Foreskin keratinocyte (primary cell): ENCODE measurements at places on chromosomes 3 and 15.
A peak's percentile ranks its signal among the peaks of the same experiment; 100 is the strongest.

- no peak for DNase-seq
These were observed 14.6 kb upstream of the CORO2B start for GRCh38 chr15:68564173-68564572.

DNA sequence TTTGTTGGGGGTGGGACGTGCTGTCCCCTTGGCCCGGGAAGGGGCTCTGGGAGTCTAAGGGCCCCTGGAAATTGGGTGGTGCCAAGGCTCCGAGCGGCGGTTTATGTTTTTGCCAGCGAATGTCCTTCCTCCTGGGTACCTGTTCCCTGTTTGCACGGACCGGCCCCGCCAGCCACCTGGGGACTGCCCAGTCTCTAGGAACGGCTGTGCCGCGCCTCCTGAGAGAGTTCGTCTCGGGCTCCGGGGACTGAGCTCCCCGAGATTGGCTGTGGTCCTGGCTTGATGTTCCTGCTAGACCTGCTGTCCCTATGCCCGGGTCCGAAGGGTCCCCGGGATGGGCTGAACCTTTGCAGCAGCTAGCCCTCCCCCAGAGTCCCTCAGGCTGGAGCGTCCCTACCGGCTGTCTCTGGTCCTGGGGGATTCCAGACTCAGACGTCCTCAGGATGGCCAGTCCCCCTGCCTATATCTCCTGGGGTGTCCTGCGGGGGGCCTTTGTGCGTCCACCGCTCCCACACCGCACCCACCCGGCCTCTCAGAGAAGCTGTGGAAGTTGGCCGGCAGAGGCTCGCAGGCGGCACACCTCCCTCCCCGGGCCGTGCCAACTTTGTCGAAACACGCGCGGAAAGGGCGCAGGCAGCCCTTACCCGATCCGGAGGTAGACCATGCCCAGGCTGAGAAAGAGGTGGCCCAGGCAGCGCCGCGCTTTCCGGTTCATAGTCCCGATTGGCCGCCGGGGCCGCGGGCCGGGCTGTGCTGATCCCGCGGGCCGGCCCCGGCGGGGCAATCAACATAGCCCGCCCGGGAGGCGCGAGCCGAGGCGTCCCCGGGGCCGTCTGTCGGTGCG is 547 bp downstream of the WNT7A start:
- no peak for DNase-seq

GRCh38 chr3:127639173-127640041 is 10.4 kb downstream of the PODXL2 start:
- DNase-seq: peak; percentile 67

DNA sequence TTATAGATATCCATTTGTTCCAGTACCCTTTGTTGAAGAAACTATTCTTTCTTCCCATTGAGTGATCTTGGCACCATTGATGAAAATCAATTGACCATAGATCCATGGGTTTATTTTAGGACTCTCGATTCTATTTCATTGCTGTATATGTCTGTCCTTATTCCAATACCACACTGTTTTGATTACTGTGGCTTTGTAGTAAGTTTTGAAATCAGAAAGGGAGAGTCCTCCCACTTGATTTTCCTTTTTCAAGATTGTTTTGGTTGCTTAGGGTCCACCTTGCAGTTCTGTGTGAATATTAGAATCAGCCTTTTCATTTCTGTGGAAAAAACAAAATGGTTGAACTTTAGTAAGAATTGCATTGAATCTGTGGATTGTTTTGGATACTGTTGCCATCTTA is 20.6 kb upstream of the IL20RB start:
- no peak for DNase-seq

DNA sequence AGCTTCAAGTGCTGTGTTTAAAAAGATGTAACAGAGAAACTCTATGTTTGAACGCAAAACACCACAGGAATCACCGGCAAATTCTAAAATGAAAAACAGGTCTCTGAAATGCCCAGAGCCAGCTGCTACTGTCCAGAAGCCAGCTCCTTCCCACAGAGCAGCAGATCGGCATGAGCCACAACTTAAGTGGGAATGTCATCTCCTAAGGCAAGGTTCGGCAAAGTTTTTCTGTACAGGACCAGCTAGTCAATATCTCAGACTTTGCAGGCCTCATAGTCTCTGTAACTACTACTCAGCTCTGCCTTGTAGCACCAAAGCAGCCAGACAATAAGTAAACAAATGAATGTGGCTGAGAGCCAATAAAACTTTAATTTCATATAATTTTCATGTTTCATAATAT is 4.9 kb downstream of the PLOD2 start:
- DNase-seq: no peak

GRCh38 chr15:57427367-57427821 is 51.1 kb downstream of the CGNL1 start:
- DNase-seq: peak; percentile 47

GRCh38 chr3:98603580-98603979 is 10.2 kb upstream of the CPOX start:
- DNase-seq: no peak

DNA sequence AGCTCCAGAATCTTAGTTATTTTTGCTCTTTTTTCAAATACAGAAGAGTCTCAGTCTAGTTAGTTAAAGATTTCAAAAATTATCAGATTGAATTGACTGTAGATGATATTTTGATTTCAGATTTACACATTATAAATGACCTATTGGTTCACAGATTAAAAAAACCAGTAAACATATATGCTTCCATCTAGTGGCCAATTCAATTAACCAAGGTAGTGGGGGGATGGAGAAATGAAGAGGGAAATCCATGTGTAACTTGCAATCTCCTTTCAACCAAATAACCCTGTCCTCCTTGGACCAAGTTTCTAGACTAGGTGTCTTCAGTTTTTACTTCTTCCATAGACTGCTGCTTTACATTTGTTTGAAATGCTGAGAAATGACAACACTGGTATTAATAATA is 789.8 kb downstream of the ROBO1 start:
- DNase-seq: no peak
